Naive thymus-derived CD4-positive, alpha-beta T cell (primary cell): ENCODE measurements at places on chromosomes 2 and 18.
A peak's percentile ranks its signal among the peaks of the same experiment; 100 is the strongest.

- DNase-seq: no peak
Observed at GRCh38 chr2:201127570-201127969, 11.6 kb downstream of the CFLAR start.

- DNase-seq: no peak
Observed at GRCh38 chr2:57597940-57598339, 448.7 kb upstream of the VRK2 start.

- DNase-seq: no peak
Observed at GRCh38 chr18:61891271-61891670, 1.5 kb downstream of the RNF152 start.

GRCh38 chr2:238720232-238720672 lies 127.6 kb upstream of the TWIST2 start:
- peak; percentile 57 for DNase-seq

DNA sequence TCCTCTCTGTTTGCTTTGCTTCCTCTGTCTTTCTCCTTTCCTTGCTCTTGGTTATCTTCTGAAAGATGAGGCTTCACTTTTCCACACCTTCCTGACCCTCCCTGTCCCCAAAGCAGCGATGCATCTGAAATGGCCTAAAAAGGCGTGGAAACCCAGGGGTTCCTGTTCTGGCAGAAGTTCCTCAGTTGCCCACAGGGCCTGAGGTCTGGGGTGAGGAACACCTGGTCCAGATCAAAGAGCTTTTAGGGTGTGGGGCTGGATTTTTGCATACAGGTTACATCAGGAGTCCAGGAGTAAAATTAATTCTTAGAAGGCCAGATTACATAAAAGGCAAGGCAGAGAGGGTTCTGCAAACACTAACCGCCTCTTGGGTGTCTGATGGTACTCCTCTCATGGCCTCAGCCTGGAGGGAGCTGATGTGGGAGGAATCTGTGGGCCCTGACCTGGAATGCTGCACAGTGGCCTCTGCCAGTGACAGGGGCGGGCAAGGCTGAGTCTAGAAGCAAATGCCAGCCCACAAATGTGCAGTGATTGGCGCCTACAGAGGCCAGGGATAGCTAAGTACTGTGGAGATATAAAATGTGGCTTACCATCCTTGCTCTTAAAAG lies 41.8 kb downstream of the INPP4A start:
- no peak for DNase-seq

GRCh38 chr2:237492137-237492890 lies 5.3 kb downstream of the MLPH start:
- DNase-seq: no peak

- no peak for DNase-seq
Observed at GRCh38 chr18:54924948-54925347, 34.3 kb downstream of the CCDC68 start.

GRCh38 chr2:189954989-189955388 lies 107.5 kb downstream of the MSTN start:
- DNase-seq: no peak
